ENCODE measurements at places on chromosomes 4 and X.
A peak's percentile ranks its signal among the peaks of the same experiment; 100 is the strongest.

DNA sequence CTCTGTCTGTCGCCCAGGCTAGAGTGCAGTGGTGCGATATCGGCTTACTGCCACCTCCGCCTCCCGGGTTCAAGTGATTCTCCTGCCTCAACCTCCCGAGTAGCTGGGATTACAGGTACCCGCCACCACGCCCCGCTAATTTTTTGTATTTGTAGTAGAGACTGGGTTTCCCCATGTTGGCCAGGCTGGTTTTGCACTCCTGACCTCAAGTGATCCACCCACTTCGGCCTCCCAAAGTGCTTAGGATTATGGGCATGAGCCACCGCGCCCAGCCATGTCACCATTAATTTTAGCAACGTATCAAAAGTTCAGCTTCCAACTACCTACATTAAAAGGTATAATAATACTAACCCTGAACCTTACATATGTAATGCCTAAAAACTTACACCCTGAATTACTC lies 940 bp upstream of the UTP3 start:
- peak; percentile 18 for DNase-seq

GRCh38 chrX:44035571-44035970 lies 62.4 kb upstream of the NDP start:
- DNase-seq = no peak

DNA sequence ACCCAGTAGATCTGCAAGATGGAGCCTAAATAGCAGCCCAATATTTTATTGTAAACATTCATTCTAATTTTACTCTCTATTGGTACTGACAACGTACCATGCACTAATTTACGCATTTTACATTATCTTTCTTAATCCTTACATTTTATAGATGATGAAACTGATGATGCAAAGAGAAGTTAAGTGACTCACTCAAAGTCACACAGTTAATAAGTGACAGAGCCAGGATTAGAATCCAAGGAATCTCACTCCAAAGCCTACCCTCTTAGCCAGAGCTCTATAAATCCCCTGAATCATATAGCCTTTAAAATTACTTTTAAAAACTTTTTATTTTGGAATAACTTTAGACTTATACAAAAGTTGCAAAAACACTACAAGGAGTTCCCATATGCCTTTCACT lies 37.6 kb downstream of the PHKA1 start:
- no peak for DNase-seq

DNA sequence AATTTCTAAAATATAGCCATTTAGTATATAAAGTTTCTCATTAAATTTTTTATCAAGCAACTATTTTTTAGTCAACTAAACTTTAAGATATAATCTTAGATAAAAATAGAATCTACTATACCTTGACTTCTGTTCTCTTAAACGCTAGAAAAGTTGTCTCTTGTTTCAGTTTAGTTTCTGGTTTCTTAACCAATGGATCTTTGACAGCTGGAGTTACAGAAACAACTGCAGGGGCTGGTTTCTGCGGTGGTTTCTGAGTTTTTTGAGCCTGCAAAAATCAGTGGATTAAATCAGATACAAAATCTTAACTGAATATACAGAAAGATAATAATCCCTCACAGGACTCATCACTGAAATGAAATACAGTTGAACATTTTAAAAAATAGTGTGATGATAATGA lies 21.9 kb downstream of the INTS12 start:
- no peak for DNase-seq

DNA sequence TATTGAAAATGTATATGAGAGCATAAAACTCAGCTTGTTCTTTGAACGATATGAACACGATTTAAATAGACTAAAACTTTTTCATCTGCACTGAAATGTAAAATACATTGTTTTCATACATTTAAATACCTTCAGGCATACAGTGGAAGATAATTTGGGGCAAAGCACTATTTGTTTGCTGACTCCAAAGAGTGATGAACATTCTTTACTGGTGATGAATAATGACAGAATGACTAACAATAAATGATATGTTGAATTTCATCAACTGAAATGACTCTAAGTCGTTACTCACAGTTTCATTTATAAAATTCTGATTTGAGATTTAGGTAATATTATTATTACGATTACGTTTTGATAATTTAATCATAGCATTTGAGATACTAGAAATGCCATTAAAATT lies 1160.1 kb downstream of the NLGN4X start:
- no peak for DNase-seq

GRCh38 chrX:26522501-26522900 lies 306.5 kb downstream of the MAGEB5 start:
- DNase-seq = no peak

DNA sequence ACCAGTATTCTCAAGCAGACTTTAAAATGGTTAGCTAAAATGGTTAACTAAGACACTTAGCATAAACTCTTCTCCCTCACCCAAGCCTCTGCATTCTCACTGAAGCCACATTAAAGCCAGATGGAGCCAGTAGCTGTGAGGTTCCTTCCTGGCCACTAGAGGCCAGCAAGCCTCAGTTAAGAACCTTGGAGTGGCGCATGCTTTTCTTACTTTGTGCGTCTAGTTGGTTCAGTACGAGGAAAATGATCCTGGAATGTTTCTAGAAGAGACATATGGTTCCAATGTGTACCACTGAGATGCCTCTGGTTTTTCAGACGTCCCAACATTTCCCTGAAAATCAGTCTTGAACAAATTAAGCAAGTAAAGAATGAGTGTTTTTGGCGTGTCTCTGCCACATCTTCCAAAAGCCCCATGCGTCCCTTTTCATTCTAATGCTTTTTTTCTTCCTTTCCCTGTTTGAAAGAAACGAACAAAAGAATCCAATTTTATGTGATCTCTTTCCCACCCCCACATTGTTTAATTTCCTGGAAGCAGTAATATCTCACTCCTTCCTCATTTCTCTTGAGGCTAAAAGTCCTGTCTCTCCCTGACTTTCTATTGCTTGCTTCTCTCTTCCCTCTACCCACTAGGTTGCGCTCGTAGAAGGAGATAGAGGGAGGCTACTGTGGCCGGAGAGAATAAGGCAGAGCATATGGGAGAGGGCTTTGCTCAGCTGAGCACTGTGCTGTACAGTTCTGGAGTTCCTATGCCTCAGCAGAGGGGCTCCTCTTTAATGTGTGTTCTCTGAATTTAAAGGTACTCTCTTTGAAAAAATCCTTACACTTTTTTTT lies 82.9 kb upstream of the TAB3 start:
- peak; percentile 23 for DNase-seq

- no peak for DNase-seq
Measured at GRCh38 chr4:46994007-46994405, 625 bp upstream of the GABRA4 start.

DNA sequence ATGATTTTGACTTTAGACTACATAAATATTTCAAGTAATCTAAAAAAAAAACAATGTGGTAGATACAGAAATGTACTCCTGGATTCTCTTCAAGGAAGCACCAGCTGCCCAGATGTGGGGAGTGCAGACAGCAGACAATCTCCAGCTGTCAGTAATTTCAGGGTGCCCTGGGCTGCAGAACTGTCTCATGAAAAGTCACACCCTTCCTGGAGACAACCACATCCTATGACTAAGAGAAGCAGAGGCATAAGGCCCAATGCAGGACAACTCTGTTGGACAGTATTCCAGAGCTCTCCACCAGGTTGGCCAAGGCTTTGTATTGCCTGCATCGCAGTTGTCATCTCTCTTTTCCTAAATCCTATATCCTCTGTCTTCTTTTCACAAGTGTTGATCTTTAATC lies 34.4 kb upstream of the BLTP1 start:
- no peak for DNase-seq

DNA sequence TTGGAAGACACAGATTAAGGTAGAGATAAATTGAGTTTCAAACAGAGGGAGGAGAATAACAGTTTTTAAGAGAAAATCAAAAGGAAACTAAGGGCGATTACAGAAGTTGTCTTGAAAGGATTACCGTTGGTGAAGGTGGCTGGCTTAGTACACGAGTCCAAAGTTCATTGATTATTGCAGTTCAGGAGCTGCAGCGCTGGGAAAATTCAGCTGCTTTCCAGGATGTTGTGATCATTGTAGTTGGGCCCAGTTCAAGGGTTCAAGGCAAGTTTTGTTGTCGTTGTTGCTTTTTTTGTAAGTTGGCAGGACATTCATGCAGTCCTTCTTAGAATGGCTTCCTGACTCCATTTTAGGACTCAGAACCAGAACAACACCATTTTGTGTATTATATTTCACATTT lies 461.7 kb downstream of the RAPGEF2 start:
- no peak for DNase-seq

DNA sequence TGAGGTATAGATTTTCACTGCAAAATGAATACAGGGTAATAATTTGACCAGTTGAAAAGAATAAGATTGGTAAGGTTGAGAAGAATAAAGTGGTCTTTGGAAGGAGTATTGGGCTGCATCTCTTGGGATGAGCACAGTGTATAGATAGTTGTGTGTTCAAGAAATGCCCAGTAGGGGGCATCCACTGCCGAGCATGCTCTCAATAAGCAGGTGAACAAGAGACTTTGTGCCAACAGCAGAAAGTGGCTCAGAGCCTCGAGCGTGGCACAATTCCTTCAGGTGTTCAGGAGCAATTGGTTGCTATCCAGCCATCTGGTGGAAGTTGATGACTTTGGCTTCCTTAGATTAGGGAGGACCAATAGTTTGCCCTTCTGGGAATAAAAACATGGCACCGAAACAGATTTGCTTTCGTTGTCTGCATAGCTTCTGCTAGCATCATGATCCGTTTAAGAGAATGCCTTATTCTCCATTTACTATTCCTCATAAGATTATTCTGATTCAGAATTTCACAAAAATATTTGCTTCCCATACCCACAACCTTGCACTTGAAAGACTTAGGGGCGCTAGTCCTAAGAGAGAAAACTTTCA lies 258.1 kb upstream of the NEIL3 start:
- DNase-seq = peak; percentile 30

GRCh38 chr4:16259241-16259888 lies 33.1 kb upstream of the TAPT1 start:
- no peak for DNase-seq

GRCh38 chrX:107701493-107702121 lies 73.3 kb downstream of the PRPS1 start:
- DNase-seq = no peak

- peak; percentile 10 for DNase-seq
Measured at GRCh38 chrX:133749370-133749769, 236.0 kb downstream of the GPC3 start.

DNA sequence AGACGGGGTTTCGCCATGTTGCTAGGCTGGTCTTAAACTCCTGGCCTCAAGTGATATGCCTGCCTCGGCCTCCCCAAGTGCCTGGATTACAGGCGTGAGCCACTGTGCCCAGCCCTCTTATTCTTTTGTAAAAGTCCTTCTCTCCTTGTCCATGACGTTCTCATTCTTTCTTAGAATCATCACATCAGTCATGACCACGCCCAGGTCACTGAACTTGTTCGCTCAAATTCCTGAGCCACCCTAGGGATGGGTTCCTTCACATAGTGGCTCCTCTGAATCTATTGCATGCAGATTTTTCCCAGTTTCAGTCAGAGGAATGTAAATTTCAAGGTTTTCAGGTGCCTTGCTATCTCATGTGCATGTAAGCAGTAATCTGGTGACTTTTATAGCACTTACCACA lies 15.7 kb downstream of the JADE1 start:
- no peak for DNase-seq

DNA sequence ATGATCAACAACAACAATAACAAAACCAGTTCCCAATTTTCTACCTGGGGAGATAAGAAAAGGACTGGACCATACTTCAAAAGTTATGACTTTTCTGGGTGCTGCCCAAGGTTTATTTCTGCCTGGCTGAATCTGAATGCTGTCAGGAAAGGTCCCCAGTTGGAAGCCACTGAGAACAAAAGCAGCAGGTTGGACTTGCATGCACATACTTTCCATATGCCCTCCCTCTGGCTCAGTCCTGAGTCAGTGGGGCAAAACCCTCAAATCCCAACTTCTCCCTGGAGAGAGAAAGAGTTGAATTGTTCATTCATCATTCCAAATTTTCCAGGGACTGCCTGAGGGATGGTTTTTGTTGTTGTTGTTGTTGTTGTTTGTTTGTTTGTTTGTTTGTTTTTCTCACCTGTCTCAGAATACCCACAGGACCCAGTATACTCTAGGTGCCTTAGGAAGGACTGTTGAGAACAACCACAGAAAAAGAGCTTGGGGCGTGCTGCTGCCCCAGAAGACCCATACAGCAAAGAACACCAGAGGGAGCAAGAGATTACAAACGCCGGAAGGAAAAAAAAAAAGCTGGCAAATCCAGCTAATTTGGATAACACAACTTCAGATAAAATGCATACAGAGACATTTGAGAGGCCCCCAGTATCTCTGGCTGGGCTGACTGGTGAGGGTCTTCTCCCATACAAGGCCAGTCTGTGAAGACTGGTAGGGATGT lies 138.9 kb upstream of the INPP4B start:
- DNase-seq = no peak

All from activated naive CD4-positive, alpha-beta T cell treated with anti-CD3 and anti-CD28 coated beads for 36 hours (primary cell).